WTC11 (cell line): ENCODE measurements at places on chromosomes 6 and 20.
A peak's percentile ranks its signal among the peaks of the same experiment; 100 is the strongest.

- DNase-seq, result no peak
Observed at GRCh38 chr20:4297127-4297826, 281.9 kb upstream of the RNF24 start.

GRCh38 chr6:10479939-10480700 lies 41.0 kb upstream of the GCNT2 start:
- DNase-seq, result no peak

DNA sequence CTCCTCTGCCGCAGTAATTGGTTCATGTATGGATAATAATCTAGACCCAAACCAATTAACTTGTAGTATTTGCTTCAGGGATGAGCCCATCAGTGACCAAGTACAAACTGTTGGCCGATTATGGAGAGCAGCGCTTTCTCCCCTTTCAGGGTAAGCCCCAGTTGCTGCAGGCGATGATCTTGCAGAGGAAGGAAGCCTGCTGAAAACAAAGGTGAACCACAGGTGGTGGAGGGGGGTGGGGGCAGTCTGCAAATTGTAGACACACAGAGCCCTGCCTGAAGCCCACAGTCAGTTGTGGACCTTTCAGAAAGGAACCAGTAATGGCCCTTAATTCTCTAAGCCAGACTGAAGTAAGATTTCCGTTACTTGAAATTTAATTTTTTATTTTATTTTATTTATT lies 167.9 kb upstream of the JARID2 start:
- DNase-seq, result peak; percentile 87

DNA sequence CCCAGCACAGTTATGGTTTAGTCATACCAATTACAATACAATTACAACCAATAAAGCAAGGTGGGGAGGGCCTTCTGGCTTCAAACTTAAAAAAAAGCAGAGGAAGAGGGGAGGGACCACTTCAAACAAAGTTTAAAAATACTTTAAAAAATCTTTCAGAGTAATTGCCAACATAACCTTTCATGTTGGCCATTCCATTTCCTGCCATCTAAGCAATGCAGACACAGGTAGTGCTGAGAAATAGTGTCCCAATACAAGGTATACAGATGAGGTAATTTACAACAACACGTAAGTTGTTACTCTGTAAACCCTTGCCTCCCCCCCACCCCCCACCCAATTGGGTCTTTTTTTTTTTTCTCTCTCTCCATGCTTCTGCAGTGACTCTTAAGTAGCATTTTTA lies 18.8 kb upstream of the TBC1D20 start:
- no peak for DNase-seq

DNA sequence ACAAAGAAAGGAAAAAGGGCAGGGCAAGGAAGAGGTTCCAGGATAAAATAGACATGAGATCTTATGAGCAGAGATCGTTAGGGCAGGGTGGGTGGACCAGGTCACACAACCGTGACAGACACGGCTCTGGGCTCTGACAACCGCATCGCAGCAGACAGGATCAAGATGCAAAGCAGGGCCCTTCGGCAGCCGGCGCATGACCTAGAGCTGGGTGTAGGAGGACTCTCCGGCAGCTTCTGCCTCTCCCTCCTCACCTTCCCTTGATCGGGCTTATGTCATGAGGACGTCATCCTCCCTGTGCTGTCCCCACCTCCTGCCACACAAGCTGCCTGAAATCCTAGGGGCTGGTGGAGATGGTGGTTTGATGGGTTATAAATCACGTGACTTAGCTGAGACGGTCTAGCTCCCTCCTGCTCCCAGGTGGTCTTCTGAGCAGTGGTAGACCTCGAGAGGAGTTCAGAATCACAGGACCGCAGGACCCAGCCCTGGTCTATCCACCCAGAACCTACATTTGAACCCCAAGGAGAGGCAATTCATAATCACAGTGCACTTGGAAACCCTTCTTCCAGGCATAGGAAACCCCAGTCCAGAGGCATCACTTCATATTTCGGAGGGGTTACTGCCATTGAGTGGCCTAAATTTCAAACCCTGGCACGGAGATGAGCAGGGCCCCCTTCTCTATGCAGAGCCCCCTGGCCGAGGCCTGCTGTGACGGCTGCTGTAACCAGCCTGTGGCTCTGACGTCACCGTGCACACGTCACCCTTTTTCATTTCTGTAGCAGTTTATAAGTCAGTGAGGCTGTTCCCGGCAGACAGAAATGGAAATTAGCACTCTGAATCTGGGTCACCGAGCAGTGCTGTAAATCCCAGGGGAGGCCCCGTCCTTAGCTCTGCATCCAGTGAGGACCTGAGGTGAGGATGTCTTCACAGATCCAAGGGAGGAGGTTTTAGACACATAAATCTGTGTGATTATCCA lies 8.7 kb upstream of the CCR6 start:
- DNase-seq, result no peak

DNA sequence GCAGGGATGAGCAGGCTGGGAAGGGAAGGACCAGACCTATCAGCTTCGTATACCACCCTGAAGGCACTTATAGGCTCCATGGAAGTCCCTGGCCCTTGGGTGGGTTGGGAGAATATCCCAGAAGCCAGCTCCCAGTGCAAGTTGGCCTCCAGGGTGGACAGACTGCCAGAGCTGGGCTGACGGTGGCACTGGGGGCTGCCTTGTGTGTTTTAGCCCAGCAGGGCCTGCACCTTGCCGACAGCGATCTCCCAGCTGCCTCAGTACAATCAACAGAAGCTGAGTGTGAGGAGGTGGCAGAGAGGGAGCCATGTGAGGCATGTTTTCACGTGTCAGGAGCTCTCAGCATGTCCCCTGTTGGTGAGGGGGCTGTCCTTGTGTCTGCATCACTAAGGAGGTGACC lies 159.5 kb downstream of the VEGFA start:
- no peak for DNase-seq

GRCh38 chr6:39184906-39185580 lies 44.2 kb downstream of the KCNK5 start:
- DNase-seq, result no peak

DNA sequence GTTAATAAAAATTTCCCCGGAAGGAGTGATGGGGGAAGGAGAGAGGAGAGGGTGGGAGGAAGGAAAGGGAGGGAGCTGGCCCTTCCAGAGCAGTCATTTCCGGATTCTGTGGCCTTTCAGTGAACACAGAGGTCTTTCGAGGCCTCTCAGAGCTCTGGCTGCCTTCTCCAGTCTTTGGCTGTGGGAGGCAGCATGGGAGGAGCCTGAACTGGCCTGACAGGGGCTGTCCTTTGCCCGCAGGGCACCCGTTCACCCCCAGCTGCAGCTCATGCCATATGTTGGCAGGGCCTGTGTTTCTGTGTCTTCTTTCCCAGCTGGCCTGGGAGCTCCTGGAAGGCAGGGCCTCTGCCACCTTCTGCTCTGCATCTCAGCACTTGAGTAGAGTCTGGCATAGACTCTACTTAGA lies 95.5 kb downstream of the PPP1R14C start:
- DNase-seq, result no peak

- no peak for DNase-seq
Observed at GRCh38 chr6:135797361-135797760, 54.1 kb upstream of the PDE7B start.

GRCh38 chr6:63567966-63568365 lies 4.3 kb upstream of the LOC128125822 start:
- no peak for DNase-seq

DNA sequence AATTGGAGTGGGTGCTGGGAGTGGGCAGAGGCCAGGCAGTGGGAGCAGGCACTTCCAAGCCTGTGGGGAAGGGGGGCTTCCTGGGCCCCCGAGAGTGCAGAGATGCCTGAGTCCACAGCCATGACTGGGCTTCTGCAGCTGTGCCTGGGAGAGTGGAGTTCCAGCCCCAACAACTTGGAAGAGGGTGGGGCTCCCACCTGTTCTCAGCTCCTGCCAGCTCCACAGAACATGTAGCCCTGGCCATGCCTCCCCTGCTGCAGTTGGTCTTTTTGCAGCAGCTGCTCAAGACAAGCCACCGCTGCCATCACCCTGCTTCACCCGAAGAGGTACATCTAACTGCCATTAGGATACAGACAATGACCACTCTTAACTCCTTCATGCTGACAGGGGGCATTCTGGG lies 1092.3 kb downstream of the KHDRBS2 start:
- DNase-seq, result no peak

DNA sequence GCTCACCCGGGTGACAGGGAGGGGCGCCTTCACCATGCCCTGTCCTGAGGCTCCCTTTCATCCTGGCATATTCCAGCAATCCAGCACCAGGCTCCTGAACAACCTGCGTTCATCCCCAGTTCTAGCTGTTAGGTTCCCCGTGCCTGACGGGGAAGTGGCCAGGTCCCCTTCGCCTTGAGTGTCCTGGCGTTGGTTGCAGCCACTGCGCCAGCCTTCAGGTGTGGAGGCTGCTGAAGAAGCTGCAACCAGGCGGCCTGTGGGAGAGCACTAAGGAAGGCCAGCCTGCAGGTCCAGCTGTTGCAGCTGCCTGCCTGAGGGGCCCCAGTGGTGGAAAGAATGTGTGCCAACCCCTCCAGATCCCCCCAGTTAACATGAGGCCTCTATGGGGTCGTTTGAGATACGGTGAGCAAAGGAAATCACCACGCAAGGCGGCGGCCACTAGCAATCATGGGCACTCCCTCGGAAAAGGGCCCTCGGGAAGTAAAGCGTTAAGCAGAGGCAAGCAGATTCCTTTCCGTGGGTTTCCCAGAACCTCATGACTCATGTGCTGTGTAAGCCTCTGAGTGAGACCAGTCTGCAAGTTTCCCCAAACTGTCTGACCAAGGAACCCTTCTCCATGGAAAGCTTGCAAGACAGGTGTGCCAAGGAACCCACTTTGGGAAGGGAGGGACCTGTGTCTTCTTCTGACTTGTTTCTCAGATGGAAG lies 320.8 kb downstream of the TAF4 start:
- no peak for DNase-seq

DNA sequence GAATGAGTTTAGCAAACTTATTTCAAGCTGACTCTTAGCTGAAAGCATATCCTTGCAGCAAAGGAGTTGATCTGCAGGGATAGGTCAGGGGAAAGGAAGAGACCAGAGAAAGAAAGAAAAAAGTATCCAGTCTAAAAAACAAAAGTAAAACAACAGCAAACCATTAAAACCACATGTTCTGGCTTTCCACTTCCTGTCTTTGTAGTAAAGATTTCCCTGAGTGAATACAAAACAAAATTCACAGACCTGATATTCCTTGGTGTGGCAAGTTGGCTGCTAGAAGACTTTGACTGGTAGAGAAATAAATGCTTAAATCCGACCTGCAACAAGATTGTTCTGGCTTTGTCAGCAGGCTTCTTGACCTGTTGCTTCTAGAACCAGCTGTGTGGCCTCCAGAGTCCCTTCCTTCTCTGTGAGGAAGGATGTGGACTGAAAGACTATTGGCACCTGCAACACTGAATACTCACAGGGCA lies 23.4 kb upstream of the MCM3 start:
- no peak for DNase-seq

DNA sequence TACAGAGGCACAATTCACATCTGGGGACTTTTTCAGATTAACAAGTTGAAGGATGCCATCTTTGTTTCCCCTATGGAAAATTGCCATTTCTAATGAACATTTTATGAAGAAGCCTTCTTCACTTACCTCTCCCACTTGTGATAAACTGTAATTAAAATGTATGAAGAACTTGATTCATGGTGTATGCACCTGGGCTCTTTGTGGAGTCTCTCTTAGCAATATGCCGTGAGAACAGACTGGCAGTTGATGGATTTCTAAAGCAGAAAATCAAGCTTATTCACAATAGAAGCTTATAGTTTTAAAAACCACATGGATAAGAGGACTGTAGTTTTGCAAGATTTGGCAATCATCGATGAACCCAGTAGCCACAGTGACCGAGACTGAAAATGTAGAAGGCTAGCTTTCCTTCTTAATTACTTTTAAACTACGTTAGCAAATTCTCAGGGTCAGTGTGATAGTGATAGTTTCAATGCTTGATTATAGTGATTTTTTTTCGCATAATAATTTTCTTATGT lies 270.6 kb downstream of the PRL start:
- no peak for DNase-seq

DNA sequence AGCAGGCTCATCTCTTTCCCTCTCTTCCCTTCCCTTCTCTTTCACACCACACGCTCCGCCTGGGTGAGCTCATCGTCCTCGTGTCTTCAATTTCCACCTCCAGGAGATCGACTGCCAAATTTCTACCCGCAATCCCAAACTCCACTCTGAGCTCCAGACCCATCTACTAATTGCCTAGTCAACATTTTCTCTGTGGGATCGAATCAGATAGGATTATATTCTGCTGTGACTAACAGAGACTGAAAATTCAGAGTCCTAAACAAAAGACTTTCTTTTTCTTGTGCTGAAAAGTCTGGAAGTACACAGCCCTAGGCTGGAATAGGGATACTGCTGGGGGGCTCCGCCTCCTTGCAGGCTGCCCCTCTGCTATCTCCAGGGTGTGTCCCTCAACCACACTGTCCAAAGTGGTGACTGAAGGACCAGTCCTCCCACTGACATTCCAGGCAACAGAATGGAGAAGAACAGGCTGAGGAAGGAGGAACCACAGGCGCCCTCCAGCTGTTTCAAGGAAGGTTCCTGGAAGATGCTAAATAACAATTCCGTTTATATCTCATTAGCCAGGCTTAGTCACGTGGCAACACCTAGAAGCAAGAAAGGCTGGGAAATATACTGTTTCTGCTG lies 5.0 kb upstream of the HSPA12B start:
- DNase-seq, result no peak

DNA sequence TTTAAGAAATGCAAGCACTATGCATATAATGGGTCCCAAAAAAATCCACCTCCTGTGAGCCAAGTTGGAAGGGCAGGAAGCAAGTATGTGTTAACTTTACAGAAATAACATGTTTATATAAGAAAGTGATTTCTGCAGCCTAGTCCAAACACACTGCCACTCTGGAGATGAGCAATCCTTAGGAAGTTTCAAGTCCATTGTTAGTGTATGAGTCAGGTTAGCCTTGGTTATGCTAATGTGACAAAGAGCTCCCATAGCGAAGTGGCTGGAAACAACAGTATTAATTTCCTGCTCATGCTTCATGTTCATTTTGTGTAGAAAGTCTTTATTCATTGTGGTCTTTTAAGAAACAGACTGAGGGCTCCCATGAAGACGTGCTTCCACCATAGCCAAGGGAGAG lies 121.4 kb downstream of the TBXT start:
- no peak for DNase-seq

- DNase-seq, result no peak
Observed at GRCh38 chr6:160921095-160921494, 70.5 kb upstream of the MAP3K4 start.

DNA sequence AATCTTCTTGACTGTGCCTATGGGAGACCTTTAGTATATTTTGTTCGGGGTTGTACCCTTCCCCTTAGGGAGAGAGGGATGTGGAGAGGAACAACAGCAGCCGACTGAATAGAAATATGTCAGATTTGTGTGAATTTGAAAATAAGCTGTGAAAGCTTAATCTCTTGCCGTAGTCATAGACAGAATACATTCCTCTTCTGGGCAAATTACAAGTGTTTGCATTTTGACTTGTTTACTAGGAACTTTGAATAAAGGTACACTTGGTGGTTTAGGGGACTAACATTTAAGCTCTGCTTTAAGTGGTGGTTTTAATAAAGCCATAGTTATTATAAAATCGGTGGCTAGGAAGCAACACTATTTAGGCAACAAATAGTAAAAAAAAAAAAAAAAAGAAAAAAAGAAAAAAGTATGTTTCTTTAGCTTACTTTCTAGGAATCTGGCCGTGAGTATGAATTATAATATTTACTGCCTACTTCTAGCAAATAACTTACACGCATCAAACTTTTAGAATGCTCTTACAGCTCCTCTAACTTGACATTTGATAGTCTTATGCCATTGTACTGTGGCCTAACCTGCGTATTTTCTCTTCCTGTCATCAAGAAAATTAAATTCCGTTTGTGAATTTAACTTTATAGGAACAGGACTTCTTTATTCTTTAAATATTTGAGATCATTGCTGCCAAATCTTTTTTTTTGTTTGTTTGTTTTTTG lies 65.1 kb downstream of the ZBTB2 start:
- DNase-seq, result no peak
